ENCODE measurements at places on chromosomes 7 and 10. TPM values are rescaled to one million over a fixed set of nuclear protein-coding genes. Genes with fewer than 3 reads are reported as not detected.

DNA sequence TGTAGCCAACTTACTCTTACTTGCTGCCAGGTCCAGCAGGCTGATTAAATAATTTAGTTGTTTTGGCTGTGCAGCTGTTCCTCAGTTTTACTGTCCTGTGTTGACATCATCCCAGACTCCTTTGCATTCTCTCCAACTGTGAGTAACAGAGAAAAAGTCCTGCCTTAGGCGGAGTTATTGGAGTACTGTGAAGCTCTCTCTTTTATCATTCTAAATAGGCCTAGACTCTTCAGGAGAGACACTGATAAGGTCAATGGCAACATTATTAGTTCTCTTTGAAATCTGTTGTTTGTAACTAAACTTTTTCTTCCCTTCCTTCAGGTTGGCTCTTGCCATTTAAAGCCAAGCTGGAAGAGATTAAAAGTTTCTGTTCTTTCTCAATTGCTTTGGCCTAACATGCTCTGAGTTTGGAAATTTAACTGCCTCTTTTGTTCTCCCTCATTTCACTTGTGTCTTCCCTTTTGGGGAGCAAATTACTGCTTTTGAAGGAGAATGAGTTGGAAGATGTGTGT lies 215.7 kb upstream of the CSTF2T start:
- no peaks in the 10 kb centered on the region for H3K36me3 ChIP-seq
- no peak overlapping the region for H3K27ac ChIP-seq
- no peak overlapping the region for H3K4me3 ChIP-seq
- DNase-seq, result no peak

DNA sequence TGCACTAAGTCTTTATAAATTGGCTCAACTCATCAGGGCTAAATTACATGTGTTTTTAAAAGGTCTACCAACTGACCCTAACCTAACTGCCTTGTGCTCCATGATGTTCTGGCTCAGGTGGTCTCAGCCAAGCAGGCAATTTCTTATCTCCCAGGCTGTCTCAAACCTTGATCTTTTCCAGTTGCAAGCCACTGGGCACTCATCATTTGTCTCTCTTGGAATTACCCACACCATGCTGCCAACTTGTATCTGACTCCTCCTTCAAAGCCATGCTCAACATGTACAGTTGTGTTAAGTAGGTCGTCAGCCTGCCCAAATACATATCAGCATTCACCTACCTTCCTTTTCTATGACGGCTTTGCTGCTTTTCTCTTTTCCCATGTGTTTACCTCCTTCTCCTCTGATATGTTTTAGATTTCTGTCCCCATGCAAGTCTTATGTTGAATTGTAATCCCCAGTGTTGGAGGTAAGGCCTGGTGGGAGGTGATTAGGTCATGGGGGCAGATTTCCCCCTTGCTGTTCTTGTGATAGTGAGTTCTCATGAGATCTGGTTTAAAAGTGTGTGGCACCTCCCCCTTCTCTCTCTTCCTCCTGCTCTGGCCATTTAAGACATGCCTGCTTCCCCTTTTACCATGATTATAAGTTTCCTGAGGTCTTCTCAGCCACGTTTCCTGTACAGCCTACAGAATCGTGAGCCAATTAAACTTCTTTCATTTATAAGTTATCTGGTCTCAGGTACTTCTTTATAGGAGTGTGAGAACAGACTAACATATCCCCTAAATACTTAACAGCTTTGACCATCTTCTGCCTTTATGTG lies 130.0 kb downstream of the ELAPOR2 start:
- no peaks in the 10 kb centered on the region for H3K36me3 ChIP-seq
- DNase-seq, result no peak
- no peaks in the 10 kb centered on the region for H3K4me1 ChIP-seq
- H3K27ac ChIP-seq, result no peak overlapping the region

CHN2 gene
- 5.3 TPM for total RNA-seq

GSAP gene
- total RNA-seq, result 2.0 TPM

CYP3A5 gene
- not detected for total RNA-seq

DNA sequence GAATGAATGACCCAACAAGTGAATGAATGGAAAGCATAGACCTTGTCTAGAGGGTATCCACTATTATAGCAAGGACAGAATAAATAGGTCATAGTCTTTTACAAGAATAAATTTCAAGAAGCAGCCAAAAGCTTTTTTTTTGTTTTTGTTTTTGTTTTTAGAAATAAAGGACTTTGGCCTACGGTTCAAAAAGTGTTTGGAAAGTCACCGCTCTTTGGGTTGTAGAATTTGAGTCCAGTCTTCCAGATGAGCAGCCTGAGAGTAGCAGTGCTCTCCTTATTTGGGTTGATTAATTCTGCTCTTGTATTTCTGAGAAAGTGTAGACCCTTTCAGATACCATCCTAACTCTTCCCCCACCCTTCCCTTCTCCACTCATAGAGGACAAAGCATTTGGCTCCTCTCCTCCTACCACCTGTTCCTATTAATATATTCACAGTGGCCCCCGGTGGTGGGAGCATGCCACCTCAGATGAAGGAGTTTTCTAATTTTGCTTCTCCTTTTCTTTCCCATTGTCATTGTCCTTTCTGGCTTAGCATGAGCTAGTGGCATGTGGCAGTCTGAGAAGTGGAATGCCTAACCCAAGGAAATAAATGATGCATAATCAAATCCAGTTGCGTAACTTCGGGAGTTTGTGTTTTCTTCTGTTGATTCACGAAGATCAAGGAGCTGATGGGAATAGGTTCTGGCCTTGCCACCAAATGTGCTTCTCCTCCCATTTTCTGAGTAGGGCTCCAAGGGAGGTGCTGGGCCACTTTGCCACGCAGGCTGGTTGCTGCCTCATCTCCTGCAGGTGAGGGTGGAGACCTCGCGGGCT lies 114.7 kb downstream of the CHN2 start:
- no peak for DNase-seq
- H3K27ac ChIP-seq, result no peak overlapping the region
- H3K36me3 ChIP-seq, result no peaks in the 10 kb centered on the region
- no peaks in the 10 kb centered on the region for H3K4me1 ChIP-seq
- no peak overlapping the region for H3K4me3 ChIP-seq
- H3K27me3 ChIP-seq, result no peaks in the 10 kb centered on the region

GIMAP8 gene
- total RNA-seq, result 12.3 TPM

DNA sequence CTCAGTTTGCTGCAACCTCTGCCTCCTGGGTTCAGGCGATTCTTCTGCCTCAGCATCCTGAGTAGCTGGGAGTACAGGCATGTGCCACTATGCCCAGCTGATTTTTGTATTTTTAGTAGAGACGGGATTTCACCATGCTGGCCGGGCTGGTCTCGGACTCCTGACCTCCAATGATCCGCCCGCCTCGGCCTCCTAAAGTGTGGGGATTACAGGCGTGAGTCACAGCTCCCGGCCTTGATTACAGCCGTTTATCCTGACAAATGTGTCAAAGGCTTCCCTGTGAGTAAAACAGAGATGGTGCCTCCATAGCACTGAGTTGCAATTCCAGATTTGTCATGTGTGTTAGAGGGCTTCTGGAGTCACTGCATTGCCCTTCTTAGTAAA lies 273.7 kb downstream of the CCDC3 start:
- H3K36me3 ChIP-seq, result no peaks in the 10 kb centered on the region
- no peaks in the 10 kb centered on the region for H3K27me3 ChIP-seq
- no peak for DNase-seq
- H3K4me3 ChIP-seq, result no peak overlapping the region
- H3K27ac ChIP-seq, result no peak overlapping the region

GRCh38 chr10:95297402-95297801 lies 6.6 kb upstream of the PDLIM1 start:
- no peak for DNase-seq
- no peak overlapping the region for H3K27ac ChIP-seq
- no peak overlapping the region for H3K4me3 ChIP-seq
- H3K27me3 ChIP-seq, result no peaks in the 10 kb centered on the region
- H3K36me3 ChIP-seq, result no peaks in the 10 kb centered on the region

DNA sequence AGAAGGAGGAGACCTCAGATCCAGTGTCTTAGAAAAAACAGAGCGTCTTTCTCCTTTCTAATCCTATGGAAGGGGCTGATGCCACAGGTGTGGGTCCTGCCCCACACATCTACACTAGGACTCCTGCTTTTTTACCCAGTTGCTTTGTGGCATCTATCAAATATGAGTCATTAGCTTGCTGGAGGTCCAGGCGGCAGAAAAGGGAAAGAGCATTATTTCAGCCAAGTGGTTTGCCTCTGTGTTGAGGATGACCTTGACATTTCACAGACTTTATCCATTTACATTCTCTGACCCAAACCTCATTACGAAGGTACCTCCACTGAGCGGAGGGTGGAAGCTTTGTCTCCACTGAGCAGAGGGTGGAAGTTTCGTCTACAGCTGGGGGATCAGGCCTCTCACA lies 308.4 kb upstream of the KLF6 start:
- no peak overlapping the region for H3K4me3 ChIP-seq
- H3K27me3 ChIP-seq, result no peaks in the 10 kb centered on the region
- no peak for DNase-seq
- H3K36me3 ChIP-seq, result no peaks in the 10 kb centered on the region

DNA sequence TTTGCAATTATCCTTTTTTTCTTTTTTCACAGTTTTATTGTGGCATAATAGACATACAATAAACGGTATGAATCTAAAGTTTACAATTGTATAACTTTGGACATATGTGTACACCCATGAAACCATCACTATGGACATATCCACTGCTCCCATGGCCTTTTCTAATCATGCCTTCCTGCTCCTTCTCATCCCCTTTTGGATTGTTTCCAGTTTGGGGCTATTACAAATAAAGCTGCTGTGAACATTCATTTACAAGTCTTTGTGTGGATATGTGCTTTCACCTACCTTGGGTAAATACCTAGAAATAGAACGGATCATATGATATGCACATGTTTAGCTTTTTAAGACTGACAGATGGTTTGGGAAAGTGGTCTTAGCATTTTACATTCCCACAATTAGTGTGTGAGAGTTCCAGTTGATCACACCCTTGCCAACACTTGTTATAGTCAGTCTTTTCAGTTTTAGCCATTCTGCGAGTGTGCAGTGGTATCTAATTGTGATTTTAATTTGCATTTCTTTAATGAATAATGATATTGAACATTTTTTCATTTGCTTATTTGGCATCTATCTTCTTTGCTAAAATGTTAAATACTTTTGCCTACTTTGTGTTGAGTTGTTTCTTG lies 120.9 kb upstream of the KAT6B start:
- no peak overlapping the region for H3K4me3 ChIP-seq
- no peaks in the 10 kb centered on the region for H3K4me1 ChIP-seq
- no peak overlapping the region for H3K27ac ChIP-seq

CTAGE8 gene
- total RNA-seq, result 0.77 TPM

DNA sequence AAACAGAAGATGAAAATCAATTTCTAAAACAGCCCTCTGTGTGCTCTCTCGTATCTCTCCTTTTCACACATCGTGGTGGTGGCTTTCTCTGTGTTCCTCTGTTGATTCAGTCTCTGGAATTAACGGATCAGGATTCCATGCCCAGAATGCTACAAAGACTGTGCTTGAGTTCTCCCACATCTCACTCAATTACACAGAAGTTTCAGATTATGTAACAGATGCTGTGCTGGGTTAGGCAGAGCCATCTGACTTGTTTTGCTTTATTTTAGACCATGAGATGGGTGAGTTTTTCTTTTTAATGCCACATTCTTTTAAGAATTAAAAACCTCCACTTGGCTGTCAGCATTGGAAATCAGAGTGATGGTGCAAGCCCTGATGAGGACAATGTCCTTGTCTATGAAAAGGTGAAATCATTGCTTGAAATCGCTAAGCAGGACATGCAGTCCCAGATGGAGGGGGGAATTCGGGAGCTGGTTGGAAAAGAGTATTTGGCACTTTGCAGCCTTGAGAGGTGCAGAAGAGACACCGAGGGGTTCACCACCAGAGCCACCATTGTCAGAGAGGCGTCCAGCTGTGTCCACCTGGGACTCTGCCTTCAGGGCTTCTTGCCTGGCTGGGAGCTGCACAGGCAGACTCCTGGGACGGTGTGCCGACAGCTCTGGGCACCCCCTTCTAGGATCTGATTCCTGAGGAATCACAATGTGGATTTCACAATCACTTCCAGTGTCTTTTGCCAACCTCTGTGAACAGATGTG lies 80.4 kb downstream of the EGFR start:
- DNase-seq, result no peak
- H3K27ac ChIP-seq, result no peak overlapping the region
- H3K4me1 ChIP-seq, result no peaks in the 10 kb centered on the region
- H3K4me3 ChIP-seq, result no peak overlapping the region
- peaks cover 3% of the 10 kb centered on the region for H3K27me3 ChIP-seq
- no peaks in the 10 kb centered on the region for H3K36me3 ChIP-seq

EGFR gene
- total RNA-seq, result not detected

DNA sequence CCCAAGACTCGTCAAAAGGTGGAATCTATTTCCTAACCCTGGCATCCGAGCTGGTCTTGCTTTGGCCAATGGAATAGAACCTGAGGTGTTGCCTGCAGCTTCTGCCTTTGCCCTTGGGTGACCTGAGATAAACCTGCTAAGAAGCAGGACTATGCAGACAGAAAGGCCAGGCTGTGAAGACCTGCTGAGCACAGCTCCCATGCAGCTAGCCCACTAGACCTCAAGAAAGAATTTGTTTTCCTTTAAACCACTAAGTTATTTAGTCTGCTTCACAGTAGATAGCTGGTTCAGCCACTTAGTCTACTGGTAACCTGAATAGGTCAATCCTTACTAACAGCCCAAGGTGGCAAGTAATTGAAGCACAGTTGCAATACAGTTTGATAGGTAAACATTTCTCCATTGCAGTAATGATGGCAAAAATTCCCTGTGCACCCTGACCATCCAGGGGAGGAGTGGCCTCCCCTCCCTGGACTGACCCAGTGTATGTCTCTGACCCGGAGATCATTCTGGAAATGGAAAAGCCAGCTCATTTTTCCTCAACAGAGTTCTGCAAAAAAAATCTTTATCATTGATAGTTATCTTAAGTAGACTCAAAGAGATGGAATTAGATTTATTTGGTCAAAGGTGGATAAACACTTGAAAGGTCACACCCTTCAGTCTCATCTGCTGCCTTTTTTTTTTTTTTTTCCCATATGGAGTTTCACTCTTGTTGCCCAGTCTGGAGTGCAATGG lies 20.0 kb downstream of the TNS3 start:
- H3K36me3 ChIP-seq, result no peaks in the 10 kb centered on the region
- no peaks in the 10 kb centered on the region for H3K4me1 ChIP-seq
- no peak for DNase-seq
- no peak overlapping the region for H3K4me3 ChIP-seq

DNA sequence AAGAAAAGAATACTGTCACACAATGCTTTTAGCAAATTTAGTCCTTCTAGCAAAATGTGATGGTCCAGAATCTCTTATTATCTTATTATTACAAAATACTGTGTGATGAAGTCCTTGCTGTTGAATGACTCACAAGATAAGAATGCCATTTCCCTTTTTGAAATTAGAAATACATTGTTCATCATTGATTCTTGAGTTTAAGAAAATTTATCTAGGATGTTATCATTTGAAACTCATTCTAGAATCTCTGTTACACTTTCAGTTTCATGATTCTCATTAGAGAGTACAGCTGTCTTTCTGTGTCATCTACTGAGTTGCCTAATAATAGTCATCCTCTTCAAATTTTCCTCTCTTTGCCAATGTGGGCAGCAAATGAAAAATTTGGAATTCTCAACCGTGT lies 9.6 kb downstream of the ZKSCAN5 start:
- no peak for DNase-seq
- H3K27me3 ChIP-seq, result no peaks in the 10 kb centered on the region
- H3K4me3 ChIP-seq, result no peak overlapping the region
- no peaks in the 10 kb centered on the region for H3K4me1 ChIP-seq
- H3K27ac ChIP-seq, result no peak overlapping the region

LRRC17 gene
- not detected for total RNA-seq

- no peaks in the 10 kb centered on the region for H3K27me3 ChIP-seq
- DNase-seq, result no peak
- H3K4me1 ChIP-seq, result no peaks in the 10 kb centered on the region
- no peak overlapping the region for H3K4me3 ChIP-seq
- H3K27ac ChIP-seq, result no peak overlapping the region
Measured at GRCh38 chr10:86113044-86113443, 253.6 kb downstream of the GRID1 start.

All from CD8-positive, alpha-beta memory T cell (primary cell).